ENCODE measurements at places on chromosomes 1 and 21.

- no peak for DNase-seq
Measured at GRCh38 chr1:154352245-154352580, 26.9 kb downstream of the ATP8B2 start.

DNA sequence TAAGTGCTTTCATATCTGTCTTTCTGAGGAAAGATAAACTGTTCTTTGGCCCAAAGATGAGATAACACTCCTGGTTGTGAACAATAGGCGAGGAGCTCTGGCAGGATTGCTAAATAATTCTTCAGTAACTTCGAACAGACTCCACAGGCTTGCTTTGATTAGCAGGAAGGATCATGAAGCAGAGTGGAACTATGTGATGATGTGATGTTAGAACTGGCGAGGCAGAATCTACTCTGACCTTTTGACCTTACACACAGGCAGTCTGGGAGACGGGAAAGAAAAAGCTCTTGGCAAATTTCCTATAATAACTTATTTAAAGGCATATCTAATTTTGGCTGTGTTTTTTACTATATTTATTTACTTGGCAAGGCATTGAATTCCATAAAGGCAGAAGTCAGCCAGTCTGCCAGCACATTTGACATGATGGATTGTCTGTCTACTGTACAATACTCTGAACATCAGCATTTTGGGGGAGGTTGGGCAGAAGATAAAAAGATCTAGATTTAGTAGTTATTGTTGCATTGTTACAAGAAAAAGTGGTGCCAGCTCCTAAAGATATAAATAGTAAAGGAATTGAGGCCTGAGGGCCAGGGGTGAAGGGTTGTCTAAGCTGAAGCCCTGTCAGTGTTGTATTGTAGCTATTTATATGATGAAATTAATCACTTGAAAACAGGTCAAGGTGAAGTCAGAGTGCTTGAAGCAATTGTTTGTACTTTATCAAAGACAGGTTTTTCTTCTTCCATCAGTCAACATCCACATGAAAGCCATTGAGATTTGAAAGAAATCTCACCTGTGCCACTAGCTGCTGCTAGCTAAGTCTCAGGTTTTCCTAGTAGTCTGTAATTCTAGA, 708.8 kb downstream of the LTN1 start:
- no peak for DNase-seq

GRCh38 chr21:45560106-45561021, 18.1 kb upstream of the SLC19A1 start:
- no peak for DNase-seq

- no peak for DNase-seq
Measured at GRCh38 chr1:55839626-55840025, 624.5 kb upstream of the USP24 start.

GRCh38 chr21:45468051-45468970, 63.3 kb downstream of the COL18A1 start:
- DNase-seq, result no peak

GRCh38 chr1:117570988-117571409, 34.8 kb upstream of the TENT5C start:
- DNase-seq, result no peak

DNA sequence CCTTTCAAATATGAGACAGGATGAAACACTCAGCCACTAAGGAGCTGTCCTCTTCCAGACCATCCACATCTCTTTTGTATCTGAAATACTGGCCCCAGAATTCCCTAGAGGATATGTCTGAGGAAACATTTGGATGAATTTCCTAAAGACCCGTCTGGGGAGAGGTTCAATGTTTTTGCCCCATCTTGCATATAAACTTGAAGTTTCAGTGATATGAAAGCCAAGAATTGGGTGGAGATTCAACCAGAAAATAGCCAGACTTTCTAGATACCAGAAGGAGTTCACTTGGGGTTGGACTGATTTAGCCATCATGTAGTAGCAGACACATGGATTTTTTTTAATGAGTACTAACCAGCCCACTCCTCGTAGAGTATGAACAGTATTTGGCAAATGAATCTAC, 182.0 kb downstream of the PLPP3 start:
- DNase-seq, result no peak

GRCh38 chr1:184166485-184166884, 115.0 kb downstream of the TSEN15 start:
- DNase-seq, result no peak

- DNase-seq, result no peak
Measured at GRCh38 chr1:199226163-199226562, 587.3 kb downstream of the PTPRC start.

- no peak for DNase-seq
Measured at GRCh38 chr21:31348188-31348587, 4.1 kb upstream of the TIAM1 start.

DNA sequence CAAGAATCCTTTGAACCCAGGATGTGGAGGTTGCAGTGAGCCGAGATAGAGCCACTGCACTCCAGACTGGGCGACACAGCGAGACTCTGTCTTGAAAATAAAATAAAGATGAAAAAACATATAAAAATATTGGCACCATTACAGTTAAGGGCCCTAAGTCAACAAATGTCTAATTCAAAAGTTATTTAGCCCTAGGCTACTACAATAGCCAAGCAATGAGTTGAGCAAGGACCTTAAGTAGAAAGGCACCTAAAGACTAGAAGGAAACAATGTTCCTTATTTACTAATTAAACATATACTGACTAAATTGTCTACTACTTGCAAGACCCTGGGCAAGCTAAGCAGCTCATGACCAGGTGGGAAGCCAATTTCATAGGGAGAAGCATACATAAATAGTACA, 4.1 kb downstream of the PIK3R3 start:
- no peak for DNase-seq

DNA sequence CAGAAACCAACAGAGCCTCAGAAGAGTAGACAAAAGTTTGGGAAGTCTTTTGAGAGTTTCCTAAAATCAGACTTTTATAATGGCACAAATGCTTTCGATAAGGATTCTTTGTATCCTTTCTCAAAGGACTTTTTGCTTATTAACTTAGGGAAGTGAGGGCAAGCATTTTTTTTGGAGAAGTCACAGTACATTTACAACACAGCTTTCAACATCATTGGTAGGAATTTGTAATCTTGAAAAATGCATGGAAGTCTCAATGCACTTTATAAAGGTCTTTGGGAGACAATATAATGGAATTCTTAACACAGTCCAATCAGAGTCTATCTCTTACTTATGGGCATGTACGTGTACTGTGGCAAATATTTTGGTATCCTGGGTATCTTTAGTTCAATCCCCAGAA, 325.8 kb upstream of the NR5A2 start:
- DNase-seq, result no peak

- no peak for DNase-seq
Measured at GRCh38 chr21:38179511-38179910, 77.3 kb upstream of the KCNJ15 start.

DNA sequence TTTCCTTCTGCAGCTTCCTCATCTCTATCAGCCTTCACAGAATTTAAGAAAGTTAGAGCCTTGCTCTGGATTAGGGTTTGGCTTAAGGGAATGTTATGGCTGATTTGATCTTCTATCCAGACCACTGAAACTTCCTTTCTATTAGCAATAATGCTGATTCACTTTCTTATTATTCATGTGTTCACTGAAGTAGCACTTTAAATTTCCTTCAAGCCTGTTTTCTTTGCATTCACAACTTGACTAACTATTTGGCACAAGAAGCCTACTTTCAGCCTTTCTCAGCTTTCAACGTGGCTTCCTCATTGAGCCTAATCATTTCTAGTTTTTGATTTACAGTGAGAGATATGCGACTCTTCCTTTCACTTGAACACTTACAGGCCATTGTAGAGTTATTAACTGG, 528.5 kb downstream of the PLPP3 start:
- no peak for DNase-seq

DNA sequence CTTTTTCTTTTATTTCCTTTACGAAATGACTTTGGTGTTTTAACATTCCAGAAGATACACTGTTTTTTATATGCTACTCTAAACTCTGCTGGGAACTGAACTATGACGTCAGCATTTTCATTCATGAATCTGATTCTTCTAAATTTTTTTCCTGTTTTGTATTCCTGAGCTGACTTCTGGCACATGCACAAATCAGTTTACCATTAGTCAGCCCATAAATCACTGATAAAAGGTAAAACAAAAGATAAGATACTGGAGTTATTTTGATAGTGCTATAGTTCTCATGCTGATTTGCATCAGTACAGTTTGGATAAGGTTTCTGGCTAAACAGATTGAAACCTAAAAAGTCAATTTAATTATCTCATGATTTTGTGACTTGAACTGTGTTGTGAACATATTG, 10.4 kb downstream of the CAMTA1 start:
- no peak for DNase-seq

- DNase-seq, result no peak
Measured at GRCh38 chr21:45549626-45550463, 7.6 kb upstream of the SLC19A1 start.

DNA sequence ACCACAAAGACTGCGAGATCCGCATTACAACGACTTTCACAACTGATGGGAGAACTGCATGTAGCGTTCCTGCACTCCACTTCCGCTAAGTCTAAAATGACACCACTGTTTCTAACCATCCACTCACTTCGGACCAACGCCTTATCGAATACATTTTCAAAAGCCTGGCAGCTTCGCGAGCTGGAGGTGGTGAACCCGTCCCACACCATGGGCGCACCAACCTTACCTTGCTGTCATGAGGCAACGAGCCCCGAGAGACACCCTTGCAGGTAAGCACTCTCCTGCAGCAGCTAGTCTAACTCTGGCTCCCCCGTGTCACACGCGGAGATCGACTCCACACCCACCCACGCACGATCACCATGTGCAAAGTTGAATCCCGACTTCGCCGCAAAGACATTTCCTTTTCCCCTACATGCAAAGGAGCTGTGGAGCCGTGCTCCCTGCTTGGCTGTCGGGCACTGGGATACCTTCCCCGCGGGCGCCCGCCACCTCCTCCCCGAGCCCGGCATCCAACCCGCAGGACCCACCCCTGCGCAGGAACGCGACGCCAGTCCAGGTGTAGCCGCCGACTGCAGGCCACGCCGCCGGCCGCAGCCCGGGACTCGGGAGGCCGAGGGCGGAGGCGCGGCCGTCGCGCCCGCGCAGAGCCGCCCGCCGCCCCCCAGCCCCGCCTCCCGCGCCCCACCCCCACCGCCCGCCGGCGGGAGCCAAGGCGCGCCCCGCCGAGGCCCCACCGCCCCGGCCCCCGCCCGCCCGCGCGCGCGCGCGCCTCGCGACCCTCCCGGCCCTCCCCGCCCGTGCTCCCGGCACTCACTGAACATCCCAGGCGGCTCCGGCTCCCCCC, 629 bp downstream of the TAF5L start:
- DNase-seq, result no peak

- no peak for DNase-seq
Measured at GRCh38 chr21:45998276-45998701, 16.7 kb downstream of the COL6A1 start.

DNA sequence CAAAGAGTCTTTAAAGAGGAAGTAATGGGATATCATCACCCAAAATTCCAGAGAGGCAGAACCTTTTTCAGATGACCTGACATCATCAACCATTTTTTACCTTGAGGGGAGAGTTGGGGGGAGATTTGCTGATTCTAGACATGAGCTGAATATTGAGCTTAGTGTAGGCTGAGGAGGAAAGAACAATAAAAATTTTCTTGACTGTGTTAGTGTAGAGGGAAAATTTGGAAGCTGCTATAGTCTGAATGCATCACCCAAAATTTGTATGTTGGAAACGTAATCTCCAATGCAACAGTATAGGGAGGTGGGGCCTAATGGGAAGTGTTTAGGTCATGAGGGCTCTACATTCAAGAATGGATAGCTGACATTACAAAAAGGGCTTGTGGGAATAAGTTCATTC, 17.8 kb upstream of the CD84 start:
- DNase-seq, result no peak

GRCh38 chr1:172818841-172819527, 160.1 kb downstream of the FASLG start:
- no peak for DNase-seq

DNA sequence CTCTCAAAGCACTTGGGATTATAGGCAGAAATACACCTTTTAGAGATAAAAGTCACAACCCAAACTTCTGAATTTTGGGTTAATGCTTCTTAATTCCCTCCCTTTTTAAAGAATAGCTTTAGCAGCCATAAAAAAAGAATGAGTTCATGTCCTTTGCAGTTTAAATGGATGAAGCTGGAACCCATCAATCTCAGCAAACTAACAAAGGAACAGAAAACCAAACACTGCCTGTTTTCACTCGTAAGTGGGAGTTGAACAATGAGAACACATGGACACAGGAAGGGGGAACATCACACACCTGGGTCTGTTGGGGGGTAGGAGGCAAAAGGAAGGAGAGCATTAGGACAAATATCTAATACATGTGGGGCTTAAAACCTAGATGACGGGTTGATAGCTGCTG, 55.8 kb downstream of the SLC27A3 start:
- DNase-seq, result no peak

GRCh38 chr1:26163684-26164035, 4.8 kb downstream of the FAM110D start:
- DNase-seq, result no peak

DNA sequence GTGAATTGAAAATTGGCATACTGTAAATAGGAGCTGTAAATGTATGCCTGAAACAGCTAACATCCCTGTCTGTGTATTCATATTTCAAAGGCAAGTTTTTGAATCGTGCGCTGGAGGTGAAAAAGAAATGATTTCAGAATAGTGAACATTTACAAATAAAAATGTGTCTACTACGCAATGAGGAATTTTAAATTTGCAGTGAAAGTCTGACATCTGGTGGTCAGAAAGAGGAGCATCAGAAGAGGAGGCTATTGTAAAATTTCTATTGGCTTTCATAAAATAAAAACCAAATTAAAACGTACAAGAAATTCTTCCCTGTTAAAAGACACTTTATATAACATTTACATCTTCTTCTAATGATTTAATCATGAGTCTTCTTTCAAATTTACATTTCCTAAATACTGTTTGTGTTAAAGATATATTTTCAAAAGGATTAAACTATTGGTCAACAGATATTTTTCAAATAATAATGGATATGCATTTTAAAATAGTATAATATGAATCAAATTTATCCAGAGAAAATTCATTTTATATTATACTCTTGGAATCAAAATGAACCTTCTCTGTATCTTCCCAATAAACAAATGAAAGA, 113.7 kb upstream of the RRP15 start:
- DNase-seq, result no peak

DNA sequence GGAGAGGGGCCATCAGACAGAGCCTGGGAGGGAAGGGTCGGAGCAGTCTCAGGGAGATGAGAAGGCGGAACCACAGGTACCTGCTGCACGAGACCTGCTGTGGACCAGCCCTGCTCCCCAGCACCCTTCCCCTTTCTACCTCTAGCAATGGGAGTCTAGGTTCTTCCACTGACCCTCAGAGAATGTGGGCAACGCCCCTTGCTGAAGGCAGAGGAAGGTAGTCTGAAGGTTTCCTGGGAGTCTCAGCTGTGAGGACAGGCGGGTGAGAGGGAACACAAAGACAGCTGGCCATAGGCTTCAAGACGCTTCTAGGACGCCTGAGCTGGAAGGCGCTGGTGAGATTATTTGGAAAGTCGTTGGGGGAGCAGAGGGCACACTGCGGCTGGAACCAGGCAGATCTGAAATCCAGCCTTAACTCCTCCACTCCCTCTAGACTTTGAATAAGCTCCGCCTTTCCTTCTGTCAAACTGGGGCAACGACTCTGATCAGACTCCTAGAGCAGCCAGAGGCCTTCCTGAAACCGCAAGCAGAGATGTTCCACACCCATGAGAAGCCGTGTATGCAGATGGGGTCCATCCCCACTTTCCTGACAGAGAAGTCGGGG, 18.1 kb downstream of the SLC45A3 start:
- DNase-seq, result no peak

Data from cortex of kidney (tissue), 1 donor.